ENCODE measurements at places on chromosomes 7 and 10.
A peak's percentile ranks its signal among the peaks of the same experiment; 100 is the strongest.

GRCh38 chr10:88853155-88853881, 1.7 kb upstream of the ANKRD22 start:
- no peak for DNase-seq

DNA sequence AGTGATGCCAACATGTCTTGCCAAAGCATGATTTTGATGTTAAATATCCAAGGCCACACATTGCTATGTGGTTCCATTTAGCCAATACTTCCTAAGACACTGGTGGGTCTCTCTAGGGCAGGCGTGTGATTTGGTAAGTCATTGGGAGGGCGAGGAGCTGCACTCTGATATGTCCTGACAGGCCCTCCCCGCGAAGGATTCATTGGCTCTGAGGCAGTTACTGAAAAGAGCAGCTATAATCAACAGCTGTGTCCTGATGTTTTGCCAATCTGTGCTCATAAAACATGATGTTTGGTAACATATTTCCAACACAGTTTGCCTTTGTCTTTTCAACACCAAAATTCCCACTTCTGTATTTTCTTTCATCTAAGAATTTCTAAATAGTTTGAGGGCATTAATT, 646.7 kb downstream of the PARD3 start:
- DNase-seq: no peak

- DNase-seq: no peak
These were observed 4.5 kb upstream of the GATA3 start for GRCh38 chr10:8049865-8050555.

DNA sequence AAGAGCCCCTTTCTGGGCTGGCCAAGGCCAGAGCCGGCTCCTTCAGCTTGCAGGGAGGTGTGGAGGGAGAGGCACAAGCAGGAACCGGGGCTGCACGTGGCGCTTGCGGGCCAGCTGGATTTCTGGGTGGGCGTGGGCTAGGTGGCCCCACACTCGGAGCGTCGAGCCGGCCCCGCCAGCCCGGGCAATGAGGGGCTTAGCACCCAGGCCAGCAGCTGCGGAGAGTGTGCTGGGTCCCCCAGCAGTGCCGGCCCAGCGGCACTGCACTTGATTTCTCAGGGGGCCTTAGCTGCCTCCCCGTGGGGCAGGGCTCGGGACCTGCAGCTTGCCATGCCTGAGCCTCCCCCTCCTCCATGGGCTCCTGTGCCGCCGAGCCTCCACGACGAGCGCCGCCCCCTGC, 48.1 kb downstream of the SH2D4B start:
- DNase-seq: no peak

GRCh38 chr10:23075672-23076071, 19.7 kb upstream of the MSRB2 start:
- DNase-seq: no peak

- no peak for DNase-seq
These were observed 56.2 kb downstream of the GLI3 start for GRCh38 chr7:42180806-42181205.

DNA sequence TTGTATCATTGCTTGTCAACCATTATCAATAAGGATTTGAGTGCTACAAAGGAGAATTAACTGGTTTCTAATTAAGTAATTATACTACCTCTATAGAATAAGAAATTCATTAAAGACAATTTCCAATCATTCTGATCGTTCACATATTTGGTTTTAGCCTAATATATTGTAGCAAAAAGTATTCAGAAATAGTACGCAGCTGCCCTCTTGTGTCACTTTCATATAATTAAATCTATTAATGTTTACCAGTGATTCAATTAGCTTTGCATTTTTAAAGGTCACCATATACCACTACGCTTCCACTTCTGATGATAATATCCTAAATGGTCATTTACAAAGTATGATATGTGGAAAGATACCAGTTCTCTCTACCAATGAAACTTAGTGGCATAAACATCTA, 128.3 kb downstream of the NEBL start:
- DNase-seq: no peak

- no peak for DNase-seq
These were observed at the start of gene DDC for GRCh38 chr7:50564640-50565558. TSS of gene DDC (minus strand) at chr7:50565405. CDS start at chr7:50544085, 21,320 bp downstream.

GRCh38 chr7:42926204-42926603, 5.8 kb downstream of the PSMA2 start:
- DNase-seq: no peak

GRCh38 chr10:90197766-90198165, 496.4 kb downstream of the KIF20B start:
- no peak for DNase-seq

GRCh38 chr10:71379118-71379766, 17.5 kb upstream of the CDH23 start:
- no peak for DNase-seq

GRCh38 chr10:69224862-69225657, 4.9 kb downstream of the HKDC1 start:
- DNase-seq: no peak

- DNase-seq: peak; percentile 3
These were observed 88.3 kb downstream of the PDE1C start for GRCh38 chr7:31981874-31982390.

DNA sequence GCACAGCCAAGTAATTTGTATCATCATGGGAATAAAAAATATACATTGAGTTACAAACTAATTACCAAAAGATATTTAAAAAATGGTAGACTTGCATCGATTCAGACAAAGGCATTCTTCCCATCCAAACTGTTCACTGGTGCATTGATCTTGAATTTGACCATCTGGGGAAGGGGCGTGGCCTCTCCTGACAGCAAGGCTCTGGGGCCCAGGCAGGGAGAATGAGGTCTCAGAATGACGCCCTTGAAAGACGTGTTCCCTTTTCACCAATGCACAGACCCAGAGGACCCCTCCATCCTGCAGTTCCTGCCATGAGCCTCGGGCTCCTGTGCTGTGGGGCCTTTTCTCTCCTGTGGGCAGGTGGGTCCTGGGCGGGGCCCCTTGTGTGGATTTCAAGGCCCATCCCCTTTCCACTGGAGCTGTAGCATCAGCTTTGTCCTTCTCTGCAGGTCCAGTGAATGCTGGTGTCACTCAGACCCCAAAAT, 91.1 kb upstream of the PRSS58 start:
- DNase-seq: no peak

- DNase-seq: no peak
These were observed 74.1 kb upstream of the KCNMA1 start for GRCh38 chr10:77711683-77712049.

GRCh38 chr7:155796381-155797261, 15.6 kb downstream of the SHH start:
- DNase-seq: peak; percentile 9

DNA sequence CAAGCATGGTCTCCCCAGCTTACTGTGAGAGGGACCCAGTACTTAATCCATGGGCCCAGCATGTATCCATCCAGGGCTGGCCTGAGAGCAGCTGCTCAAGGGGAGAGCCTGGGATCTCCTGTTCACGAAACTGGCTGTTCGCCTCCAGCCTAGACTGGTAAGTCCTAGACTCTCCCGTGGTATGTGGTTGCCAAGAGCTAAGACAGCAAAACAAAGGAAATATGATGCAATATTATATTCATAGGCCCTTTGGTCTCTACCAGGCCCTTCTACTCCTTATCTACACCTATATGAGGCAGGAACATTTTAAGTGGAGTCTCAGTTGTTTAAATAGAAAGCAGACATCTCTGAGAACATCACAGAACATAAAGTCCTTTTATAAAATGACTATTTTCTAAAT, 28.9 kb upstream of the STK17A start:
- no peak for DNase-seq

DNA sequence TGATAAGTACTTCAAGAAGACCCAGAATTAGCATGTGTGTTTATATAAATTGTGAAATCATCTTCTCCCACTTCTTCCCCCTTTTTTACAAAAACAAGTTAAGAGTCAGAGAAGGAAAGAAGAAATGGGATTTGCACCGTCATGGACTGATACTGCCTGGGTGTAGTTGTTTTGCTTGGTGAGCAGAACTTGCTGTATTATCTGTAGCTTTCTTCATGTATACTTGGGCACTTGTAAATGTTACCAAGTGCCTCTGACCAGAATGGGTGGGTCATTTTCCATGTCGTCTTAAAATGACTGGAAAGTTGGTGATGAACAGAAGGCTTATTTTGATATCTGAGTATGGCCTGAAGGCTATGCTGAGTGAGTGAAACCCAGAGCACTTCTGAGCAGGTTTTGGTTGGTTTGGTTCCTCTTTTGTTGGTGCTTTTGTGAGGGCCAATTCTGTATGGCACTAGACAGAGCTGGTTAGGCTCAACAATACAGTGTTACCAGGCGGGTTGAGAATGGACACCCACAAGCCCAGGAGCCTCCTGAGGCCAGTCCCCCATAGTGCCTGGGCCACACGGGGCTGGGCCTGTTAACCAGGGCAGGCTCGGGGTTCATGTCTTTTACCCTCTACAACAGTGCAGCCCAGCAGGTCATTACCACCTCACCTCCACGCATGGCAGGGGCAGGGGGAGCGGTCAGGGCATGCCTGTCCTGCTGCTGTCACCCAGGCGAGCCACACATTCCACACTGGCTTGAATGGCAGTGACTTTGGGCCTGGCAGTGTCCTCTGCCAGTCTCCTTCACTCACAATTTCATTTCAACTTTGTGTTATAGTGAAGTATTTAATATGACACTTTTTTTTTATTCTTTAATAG, 115.1 kb downstream of the CCNY start:
- no peak for DNase-seq

DNA sequence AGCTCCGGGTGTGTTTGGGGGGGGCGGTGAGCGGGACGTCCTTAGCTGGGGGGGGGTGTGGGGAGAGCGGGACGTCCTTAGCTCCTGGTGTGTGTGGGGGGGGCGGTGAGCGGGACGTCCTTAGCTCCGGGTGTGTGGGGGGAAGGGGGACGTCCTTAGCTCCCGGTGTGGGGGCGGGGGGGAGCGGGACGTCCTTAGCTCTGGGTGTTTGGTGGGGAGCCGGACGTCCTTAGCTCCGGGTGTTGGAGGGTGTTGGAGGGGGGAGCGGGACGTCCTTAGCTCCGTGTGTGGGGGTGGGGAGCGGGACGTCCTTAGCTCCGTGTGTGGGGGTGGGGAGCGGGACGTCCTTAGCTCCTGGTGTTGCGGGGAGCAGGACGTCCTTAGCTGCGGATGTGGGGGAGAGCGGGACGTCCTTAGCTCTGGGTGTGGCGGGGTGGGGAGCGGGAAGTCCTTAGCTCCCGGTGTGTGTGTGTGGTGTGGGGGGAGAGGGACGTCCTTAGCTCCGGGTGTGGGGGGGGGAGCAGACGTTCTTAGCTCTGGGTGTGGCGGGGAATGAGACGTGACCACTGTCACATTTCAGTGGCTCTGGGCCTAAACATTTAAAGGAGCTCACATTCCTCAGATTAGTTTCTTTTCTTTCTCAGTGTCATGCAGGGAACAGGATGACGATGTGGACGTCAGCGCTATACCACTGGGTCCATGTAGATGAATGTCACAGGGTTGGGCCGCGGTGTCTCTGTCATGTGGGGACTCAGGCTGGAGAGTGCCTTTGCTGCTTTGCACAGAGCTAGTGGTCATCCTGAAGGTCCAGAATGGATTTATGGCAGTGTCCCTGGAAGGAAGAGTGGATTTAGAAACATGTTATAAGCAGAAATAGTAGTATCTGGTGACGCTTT, 7.5 kb downstream of the DYNC2I1 start:
- peak; percentile 40 for DNase-seq

- no peak for DNase-seq
These were observed 740.5 kb downstream of the SORCS1 start for GRCh38 chr10:106424054-106424453.

- DNase-seq: no peak
These were observed 110.3 kb upstream of the ANLN start for GRCh38 chr7:36279200-36279925.

- no peak for DNase-seq
These were observed 14.4 kb downstream of the NPSR1 start for GRCh38 chr7:34672430-34672829.

DNA sequence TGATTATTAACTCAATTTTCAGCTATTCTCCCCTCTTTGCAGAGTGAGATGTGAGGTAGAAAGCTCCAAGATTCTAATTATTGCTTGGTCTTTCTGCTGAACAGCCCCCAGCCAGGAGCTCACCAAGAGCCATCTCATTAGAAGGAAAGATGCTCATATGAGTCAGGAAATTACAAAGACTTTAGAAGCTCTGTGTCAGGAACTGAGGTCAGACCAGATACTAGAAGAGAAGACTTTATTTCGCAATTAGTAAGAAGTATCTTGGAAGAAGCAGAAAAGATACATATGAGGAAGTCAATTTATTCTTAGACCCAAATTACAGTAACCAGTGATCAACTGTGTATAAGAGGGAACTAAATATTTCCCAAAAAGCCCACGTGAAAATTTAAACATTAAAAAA, 626.9 kb downstream of the ZWINT start:
- DNase-seq: no peak

GRCh38 chr10:125788156-125789034, 12.8 kb upstream of the MMP21 start:
- no peak for DNase-seq

GRCh38 chr10:132452651-132453469, 55.9 kb downstream of the PWWP2B start:
- DNase-seq: peak; percentile 71

DNA sequence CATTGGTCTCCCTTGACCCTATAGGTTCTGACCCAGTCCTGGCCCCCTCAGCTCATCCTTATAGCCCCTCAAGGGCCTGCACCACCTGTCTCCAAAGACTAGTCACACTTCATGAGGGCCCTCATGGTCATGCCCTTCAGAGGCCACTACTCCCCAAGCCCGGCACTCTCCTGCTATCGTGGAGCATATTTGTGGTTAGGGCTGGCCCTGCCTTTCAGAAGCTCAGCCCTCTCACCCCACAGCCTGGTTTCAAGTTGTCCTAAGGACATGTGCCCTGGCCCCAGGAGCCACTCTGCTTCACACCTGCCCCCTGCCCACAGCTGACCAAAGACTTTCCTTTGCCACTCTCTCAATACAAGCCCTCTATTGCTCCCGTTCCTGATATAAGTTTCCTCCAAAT, 60.3 kb upstream of the LBX1 start:
- no peak for DNase-seq

GRCh38 chr7:76166404-76167255, 35.1 kb upstream of the SRRM3 start:
- DNase-seq: peak; percentile 74

DNA sequence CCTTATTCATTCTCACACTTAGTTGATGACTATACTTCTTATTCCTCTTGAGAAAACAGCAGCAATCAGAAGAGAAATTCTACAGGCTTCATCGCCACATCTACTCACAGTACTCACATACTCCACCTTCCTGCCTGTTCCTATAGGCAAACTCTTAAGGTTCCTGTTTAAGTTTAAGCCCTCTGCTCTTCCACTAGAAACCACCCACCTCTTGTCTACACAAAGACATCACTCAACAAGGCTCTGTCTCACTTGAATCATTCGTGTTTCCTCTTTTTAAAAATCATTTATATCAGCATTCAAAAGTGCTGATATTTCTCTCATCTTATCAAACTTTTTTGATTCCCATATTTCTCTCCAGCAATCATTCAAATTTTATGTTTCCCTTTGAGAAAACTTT, 85.5 kb upstream of the ADO start:
- DNase-seq: no peak

GRCh38 chr7:12695965-12696364, 8.5 kb downstream of the ARL4A start:
- no peak for DNase-seq

GRCh38 chr10:84590327-84591193, 262.2 kb downstream of the CCSER2 start:
- peak; percentile 60 for DNase-seq

Measured in NCI-H2029 (cell line).